H7 (cell line): ENCODE measurements at places on chromosomes 5 and 9. TPM values are rescaled to one million over a fixed set of nuclear protein-coding genes. Genes with fewer than 3 reads are reported as not detected.

The TAF1L gene
- not detected in 2 replicates for total RNA-seq

DNA sequence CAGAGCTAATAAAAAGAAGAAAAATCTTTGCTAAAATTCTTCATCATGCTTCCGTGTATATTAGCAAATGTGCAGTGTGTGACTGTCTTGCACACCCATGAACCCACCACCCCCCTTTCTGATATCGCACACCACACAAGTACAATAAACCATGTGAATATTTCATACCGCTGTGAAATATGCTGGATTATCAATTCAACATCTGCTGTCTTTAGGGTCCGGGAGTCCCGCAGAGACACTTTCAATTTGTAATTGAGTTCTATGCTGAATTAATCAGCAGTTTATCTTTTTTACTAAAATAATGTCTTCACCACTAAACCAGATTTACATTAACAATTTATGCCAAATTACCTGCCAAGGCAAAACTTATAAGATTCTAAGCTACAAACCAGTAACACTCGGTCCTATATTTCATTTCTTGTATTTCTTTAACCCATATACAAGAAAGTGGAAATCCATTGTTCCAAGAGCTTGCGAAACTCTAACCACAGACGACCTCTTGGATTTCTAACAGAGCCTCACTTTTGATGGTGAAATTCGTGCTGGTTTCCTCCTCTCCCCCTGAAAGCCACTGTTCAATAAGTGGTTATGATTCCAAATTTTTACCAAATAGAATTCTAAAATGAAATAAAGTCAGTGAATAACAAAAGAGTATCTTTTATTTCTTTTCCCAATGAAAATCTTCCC, 44.2 kb downstream of the PSMB7 start:
- DNase-seq = no peak

The SURF2 gene
- total RNA-seq = 25.8 and 28.1 TPM in 2 replicates

DNA sequence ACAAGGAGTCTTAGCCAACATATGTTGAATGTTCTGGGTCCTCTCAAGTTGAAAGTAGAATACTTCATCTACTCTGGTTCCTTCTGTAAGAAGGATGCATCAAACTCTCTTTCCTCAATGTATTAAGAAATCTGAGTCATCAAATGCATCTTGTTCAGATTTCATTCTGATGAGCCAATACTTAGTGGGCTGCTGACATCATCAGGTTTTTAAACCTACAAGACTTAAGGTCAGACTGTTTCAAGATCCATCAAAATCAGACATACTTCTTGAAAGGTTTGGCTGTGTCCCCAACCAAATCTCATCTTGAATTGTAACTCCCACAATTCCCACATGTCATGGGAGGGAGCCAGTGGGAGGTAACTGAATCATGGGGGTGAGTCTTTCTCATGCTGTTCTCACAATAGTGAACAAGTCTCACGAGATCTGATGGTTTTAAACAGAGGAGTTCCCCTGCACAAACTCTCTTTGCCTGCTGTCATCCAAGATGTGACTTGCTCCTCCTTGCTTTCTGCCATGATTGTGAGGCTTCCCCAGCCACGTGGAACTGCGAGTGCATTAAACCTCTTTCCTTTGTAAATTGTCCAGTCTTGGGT, 168.8 kb downstream of the RAPGEF6 start:
- no peak for DNase-seq

The GABRA1 gene
- total RNA-seq = 0.76 and 1.4 TPM in 2 replicates
